ENCODE measurements at places on chromosomes 12 and 14.

GRCh38 chr14:54350203-54350602, 46.6 kb upstream of the CDKN3 start:
- no peak for DNase-seq

- DNase-seq = no peak
Measured at GRCh38 chr14:51444353-51445000, 204.4 kb downstream of the TMX1 start.

DNA sequence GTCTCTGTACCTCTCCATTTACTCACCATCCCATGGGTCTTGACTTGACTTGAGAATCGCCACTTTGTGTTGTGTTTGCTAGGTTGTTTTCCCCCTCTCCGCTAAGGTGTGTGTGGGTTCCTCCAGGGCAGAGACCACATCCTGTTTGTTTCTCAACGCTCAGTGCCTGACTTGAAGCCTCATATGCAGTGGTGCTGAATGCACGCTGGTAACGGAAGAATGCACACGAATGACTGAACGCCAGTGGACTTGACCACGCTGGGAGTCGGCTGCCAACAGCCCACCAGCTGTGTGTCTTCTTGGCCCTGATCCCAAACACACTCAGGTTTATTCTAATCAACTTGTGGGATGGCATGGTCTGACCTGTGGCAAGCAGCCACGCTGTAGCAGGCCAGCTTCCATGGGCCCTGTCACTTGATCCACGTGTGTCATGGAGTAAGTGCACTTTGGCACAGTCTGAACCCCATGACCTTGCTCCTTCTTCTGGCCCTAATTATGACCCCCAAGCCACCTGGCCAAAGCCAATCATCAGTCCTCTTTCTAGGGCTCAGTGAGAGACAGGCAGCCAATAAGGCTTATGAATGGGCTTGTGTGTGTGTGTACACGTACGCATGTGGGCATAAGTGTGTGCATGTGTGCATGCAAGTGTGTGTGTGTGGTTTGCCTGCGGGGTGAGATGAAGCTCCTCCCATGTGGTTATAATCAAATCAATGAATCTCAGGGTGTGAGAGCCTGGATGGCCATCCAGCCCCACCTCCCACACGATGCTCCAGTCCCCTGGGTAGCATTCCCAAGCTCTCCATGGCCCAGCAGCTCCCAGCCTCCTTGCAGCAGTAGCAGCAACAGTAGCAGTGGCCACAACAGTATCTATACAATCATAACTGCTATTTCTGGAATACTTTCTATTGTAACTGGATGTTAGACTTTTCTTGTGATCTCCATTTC, 6.4 kb upstream of the TC2N start:
- no peak for DNase-seq

- no peak for DNase-seq
Measured at GRCh38 chr12:69163681-69164362, 75.5 kb upstream of the CPSF6 start.

DNA sequence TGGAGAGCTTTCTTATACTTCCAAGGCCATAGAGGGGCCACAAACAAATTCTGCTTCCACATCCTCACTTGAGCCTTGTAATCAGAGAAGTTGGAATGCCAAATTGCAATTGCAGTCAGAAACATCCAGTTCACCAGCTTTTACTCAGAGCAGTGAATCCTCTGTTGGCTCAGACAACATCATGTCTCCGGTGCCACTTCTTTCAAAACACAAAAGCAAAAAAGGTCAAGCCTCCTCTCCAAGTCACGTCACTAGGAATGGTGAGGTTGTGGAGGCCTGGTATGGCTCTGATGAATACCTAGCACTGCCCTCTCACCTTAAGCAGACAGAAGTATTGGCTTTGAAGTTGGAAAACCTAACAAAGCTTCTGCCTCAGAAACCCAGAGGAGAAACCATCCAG, 217.1 kb downstream of the AKAP6 start:
- DNase-seq = no peak

GRCh38 chr12:120849765-120850164, 54.4 kb downstream of the SPPL3 start:
- DNase-seq = no peak

Measured in inflammatory macrophage treated with lipopolysaccharide for 4 hours (primary cell).